ENCODE measurements at places on chromosomes 6 and 20.

DNA sequence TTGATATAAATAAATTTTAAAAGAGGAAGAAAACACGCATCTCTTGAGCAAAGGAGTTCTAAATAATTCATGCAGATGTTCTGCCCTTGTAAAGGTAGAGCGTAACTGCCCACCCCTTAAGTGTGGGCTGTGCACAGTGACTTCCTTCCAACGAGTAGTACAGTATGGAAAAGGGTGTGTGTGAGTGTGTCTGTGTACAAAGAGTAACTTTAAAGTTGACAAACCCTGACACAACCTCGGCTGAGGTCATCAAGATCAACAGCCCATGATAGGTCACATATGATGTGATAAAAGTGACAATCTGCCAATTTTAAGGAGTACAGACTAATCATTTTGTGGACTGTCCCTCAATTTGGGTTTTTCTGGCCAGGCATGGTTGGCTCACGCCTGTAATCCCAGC is 225.7 kb downstream of the ATXN1 start:
- no peak for DNase-seq

DNA sequence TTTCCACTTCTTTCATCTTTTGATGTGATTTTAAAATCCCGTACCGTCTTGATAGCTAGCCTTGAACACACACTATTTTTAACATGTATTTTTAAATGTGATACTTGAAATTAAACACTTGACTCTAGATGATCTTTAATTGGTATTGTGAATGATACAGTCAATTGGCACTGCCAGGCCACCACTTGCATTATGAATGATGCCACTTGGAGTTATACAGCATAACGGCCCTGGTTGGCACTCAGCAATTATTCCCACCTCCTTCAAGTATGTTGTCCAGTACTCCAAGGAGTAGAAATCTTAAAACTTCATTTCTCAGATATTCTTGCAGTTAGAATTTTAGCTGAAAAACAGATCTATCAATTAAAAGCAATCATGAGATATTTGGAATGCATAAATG is 62.9 kb downstream of the TENT5A start:
- DNase-seq, result no peak

DNA sequence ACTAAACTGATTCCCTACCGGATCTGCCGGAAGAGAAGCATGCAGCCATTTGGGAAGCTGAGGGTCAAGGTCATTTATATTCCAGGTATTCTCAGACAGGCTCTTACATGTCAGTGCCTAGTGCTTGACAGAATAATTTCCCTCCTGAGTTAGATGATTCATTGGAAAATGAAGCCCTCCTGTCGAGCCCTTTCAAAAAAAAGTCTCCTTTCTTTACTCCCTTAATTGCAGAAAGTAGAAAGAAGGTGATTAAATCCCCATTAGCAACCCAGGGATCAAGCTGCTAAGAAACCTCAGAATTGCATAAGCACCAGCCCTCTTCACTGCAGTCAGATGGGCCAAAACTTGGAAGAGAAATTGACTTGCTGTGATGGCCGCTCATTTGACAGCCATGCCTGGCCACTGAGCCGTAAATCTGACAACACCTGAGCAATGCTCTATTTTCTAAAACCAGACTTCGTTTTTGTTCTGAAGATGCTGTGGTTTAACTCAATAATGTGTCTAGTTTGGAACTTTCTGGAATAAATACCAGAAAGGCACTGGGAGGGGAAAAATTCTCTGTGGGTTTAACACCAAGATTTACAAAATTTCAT is 61.0 kb upstream of the ARMH2 start:
- no peak for DNase-seq

DNA sequence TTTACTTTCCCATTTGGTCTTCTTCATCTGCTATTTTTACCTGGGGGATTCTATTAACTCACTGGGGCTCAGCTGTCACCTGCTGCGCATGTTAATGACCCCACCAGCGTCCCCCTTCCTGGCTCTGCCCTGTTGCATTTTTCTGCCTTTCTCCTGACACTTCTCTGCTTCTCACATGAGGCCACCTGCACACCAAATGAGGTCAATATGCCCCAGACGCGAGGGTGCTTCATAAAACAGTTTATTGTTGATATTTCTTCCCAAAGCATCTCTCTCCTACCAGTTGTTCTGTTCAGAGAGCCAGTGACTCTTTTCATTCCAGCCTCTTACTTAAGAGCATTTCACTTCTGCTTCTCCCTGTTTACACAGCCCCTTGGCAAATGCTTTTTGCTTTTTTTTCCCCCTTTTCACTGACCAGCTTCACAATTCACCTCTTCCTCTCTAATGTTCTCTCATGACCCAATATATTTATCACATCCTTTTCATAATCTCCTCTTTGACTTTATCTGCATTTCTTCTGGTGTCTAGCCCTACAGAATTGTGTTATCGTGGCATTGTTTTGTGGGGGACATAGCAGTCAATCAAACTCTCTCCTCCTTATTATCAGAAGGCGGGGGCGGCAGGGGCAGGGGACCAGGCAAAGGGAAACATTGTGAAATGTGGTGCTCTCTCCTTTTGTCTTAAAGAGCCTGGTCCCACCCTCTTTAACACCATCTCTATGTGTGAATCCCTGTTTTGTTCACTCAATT is 545.8 kb upstream of the CITED2 start:
- DNase-seq, result no peak

GRCh38 chr6:65088575-65088974 is 618.5 kb downstream of the EYS start:
- DNase-seq, result no peak

GRCh38 chr6:34181908-34182307 is 36.0 kb upstream of the GRM4 start:
- no peak for DNase-seq

- no peak for DNase-seq
These were observed 31.7 kb upstream of the CCN5 start for GRCh38 chr20:44683263-44684046.

GRCh38 chr20:43459022-43459942 is 1.6 kb downstream of the SRSF6 start:
- DNase-seq, result no peak

GRCh38 chr20:19949195-19949867 is 67.8 kb upstream of the NAA20 start:
- no peak for DNase-seq

- DNase-seq, result no peak
These were observed 23.2 kb downstream of the L3MBTL3 start for GRCh38 chr6:130041594-130041993.

GRCh38 chr6:154683756-154684523 is 49.3 kb upstream of the SCAF8 start:
- DNase-seq, result no peak

- DNase-seq, result no peak
These were observed 192.6 kb upstream of the SLC24A3 start for GRCh38 chr20:19019734-19020364.

- DNase-seq, result no peak
These were observed 185.0 kb downstream of the HS3ST5 start for GRCh38 chr6:114157848-114158247.

DNA sequence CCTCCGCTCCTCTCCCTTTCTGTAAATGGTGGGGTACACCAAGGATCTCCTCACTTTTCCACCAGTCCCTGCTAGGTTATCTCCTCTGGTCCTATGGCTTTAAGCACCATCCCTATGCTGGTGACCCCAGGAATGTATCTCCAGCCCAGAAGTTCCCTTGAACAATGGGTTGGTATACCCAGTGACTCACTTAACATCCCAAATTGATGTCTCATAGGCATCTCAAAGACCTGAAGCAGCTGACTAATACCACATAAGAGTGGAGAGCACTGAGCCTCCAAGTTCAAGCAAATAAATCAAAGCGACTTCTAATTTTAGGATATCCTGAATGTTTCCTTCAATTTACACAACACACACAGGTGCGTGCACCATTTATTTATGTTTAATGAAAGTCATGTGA is 48.3 kb downstream of the ADGRF1 start:
- DNase-seq, result no peak

DNA sequence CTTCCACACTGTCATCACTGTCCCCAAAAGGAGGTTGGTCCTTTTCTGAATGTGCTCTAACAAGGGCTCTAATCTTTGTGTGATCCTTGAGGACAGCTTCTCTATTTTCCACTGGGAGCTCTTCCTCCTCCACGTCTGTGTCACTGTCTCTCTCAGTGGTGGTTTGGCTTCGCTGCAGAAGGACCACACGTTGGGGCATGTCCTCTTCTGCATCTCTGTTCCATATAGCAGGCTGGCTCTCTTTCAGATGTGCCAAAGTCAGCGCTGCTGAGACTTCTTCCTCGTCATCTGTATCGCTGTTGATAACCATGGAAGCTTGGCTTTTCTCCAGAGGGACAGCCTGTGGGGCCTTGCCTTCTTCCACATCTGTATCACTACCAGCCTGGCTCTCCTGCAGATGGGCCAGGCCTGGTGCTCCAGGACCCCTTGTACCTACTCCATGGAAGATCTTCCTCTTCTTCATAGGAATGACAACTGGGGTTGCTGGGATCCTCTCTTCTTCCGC is 4.6 kb downstream of the MDC1 start:
- DNase-seq, result no peak

GRCh38 chr6:168414336-168415097 is 26.5 kb upstream of the SMOC2 start:
- DNase-seq, result no peak

GRCh38 chr6:9523462-9523861 is 891.4 kb downstream of the TFAP2A start:
- DNase-seq, result no peak

GRCh38 chr6:160714731-160715316 is 12.8 kb downstream of the PLG start:
- DNase-seq, result no peak

DNA sequence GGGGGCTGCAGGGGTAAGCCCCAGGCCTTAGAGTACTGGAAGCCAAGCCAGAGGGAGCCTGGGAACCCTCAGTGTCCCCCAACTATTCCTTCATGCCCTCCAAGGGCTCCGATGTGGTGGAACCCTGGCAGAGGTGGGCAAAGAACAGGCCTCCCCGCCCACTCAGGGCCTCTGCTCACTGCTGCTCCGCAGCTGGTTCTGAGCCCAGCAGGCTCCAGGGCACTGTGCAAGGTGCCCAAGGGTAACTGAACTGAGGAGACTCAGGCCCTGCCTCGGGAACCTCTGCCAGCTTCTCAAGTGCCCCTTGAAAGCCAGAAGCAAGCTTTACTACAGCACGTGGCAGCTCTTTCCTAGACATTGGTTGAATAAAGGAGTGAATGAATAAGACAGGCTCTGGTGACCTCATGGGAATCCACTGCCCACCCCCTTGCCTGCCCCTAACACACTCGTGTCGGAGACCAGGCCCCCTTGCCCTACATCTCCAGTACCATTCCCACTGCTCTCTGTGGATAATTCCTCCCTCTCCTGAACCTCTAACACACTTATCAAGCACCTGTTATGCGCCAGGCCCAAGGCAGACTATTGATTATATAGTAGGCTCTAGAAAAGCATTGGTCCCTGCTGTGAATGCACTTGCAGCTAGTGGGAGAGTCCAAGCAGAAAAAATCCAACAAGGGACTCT is 55.0 kb downstream of the TOX2 start:
- no peak for DNase-seq

GRCh38 chr6:35893246-35893645 is 27.7 kb downstream of the SRPK1 start:
- DNase-seq, result no peak

DNA sequence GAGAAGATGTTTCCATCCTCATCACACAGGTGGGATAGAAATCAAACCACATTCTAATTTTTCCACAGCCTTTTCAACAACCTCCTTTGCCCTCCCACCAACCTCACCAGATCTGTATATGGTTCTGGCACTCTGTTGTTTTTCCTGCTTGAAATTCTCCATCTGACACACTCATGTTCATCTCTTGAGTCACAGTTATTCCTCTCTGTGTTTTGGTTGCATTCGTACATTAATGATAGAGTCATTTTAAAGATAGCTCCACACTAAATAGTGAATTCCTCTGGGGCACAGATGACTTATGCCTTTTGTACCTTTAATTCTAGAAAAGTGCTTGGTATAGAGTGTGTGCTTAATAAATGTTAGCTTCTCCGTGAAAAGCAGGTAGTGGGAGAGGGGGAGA is 1.4 kb upstream of the GCLC start:
- DNase-seq, result no peak

GRCh38 chr6:156957931-156958547 is 180.9 kb downstream of the ARID1B start:
- DNase-seq, result no peak

GRCh38 chr6:81614292-81614691 is 138.2 kb downstream of the TENT5A start:
- DNase-seq, result no peak

DNA sequence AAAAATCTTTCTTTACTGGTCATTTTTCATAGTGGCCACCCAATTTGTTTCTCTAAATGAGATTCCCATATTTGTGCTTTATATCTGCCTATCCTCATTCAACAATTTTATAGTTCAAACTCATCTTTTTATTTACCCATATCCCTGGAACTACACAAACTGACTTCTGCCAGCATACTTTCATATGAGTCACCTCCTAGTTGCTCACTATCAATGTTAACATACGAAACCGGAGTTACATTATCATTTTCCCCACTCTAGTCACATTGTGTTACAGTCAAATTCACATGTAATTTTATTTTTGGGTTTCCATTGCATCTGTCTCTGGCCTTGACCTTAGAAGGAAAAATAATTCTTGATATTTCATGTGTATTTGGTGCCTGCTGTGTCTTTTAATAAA is 499.4 kb downstream of the MAFB start:
- no peak for DNase-seq

- no peak for DNase-seq
These were observed 179.5 kb upstream of the SYNDIG1 start for GRCh38 chr20:24289737-24290481.

DNA sequence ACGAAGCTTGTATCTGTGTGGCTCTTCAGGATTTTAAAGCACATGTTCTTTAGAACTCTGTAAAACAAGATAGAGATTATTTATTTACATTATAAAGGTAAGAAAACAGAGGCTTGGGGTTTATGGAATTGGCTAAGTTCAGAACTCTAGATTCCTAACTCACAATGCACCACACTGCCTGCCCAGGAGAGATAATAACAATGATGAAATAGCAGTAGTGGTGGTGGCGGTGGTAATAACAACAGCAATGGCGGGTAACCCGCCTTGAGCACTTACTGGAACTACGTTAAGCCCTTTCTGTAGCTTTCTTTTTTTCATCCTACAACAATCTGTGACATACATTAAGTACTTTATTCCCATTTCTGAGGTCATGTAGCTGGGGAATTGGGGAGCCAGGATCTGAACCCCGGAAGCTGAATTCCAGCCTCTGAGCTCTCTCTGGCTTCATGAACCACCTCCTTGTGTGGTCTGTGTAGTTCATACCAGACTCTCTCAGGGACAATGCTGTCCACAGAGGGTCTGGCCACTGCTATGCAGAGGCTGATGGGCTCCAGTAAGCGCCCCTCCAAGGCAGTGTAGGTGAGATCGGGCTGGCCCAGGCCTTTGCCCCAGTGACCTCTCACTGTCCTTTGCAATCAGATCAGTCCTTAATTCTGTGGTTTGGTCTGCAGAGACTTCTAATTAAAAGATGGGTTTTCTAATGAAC is 260.9 kb downstream of the SLC24A3 start:
- DNase-seq, result no peak

- DNase-seq, result no peak
These were observed 338.0 kb downstream of the ADGRB3 start for GRCh38 chr6:68973066-68973465.

DNA sequence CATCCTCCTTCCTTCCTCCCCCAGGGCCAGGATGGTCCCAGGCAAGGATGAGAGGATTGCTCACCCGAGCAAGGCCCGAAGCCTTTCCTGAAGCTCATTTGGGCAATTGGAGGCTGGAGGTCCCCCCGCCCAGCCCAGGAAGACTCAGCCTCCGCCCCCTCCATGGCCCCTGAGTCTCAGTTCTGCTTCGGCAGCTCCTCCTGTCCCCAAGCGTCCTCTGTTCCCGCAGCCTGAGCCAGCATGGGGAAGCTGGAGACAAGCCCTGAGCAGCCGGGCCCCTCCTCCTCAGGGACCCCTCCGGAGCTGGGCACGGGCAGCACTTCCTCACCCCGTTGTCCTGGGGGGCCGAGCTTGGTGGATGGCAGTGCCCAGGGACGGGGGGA is 26.0 kb downstream of the SLC17A9 start:
- DNase-seq, result no peak

Measured in NCI-H1048 (cell line).